CD4-positive, alpha-beta memory T cell (primary cell): ENCODE measurements at places on chromosomes 13 and 19.
A peak's percentile ranks its signal among the peaks of the same experiment; 100 is the strongest.

DNA sequence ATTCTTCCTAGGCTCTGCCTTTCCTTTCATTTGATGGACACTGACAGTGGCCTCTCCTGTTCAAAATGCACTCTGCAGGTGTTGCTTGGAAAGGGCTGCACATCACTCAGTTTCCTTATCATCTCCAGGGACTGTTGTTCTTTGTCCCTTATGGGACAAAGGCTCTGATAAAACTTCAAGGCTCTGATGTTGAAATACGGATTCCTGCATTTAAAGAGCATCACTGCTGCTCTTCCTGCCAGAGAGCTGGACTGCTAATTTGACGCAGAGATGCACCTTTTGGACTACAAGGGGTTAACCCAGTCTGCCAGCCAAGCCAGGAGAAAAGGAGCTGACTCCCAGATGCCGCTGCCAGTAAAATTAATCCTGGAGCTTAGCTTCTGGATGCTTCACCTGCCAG, 952.1 kb downstream of the DIAPH3 start:
- DNase-seq, result no peak

- no peak for DNase-seq
Observed at GRCh38 chr13:81207636-81208035, 866.7 kb upstream of the SPRY2 start.

GRCh38 chr13:53126841-53127245, 98.2 kb downstream of the OLFM4 start:
- no peak for DNase-seq

DNA sequence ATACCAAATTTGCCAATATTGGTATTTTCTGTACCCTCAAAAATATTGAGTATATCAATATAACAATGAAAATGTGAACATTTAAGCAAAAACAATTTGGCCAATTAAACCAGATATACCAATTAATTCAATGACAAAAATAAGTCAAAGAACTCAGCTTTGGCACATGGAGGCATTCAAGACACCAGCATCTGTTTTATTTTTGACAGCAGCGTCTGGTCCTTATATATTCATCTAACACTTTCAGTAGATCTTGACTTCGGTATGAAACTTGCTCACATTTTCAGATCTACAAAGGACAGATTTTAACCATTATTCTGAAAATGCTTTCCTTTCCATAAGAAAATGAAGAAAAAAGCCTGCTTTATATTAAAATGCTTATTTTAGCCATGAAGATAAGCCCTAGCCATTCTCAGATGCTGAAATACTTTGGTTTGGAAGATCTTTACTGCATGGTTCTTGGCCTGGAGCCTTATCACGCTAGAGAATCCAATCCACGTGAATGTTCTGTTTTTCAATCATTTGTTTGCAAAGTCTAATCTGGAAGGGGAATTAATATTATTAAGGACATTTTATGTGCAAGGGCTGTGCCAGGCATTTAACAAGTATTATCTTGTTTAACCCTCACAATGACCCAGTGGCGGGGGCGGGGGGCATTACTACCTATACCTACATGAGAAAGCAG, 132.2 kb downstream of the DLEU7 start:
- DNase-seq, result no peak

DNA sequence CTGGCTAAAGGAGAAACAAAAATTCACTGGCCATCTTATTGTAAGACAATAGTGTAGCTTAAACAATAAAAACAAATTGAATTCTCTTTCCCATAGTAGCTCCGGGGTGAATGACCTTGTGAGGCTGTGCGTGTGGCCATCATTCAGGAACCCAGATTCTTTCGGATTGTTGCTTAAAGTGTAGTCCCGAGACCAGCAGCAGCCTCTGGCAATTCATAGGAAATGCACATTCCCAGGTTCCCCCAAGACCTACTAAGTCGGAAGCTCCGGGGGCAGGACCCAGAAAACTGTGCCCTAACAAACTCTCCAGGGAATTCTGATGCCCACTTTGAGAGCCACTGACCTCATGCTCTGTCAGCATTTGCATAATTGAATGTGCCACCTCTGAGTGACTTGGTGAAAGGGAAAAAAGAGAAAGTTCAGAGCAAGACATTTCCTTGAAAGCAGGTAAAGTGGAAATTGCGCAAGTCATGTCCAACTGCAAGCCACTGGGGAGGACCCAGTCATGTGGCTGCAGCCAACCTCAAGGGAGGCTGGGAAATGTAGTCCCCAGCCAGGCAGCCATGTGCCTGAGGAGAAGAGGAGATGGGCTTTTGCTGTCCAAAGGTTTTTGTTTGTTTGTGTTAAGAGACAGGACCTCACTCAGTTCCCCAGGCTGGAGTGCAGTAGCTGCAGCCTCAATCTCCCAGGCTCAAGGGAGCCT, 50.7 kb upstream of the PNMA8B start:
- no peak for DNase-seq

GRCh38 chr13:99265821-99266426, 7.7 kb upstream of the GPR18 start:
- peak; percentile 65 for DNase-seq

DNA sequence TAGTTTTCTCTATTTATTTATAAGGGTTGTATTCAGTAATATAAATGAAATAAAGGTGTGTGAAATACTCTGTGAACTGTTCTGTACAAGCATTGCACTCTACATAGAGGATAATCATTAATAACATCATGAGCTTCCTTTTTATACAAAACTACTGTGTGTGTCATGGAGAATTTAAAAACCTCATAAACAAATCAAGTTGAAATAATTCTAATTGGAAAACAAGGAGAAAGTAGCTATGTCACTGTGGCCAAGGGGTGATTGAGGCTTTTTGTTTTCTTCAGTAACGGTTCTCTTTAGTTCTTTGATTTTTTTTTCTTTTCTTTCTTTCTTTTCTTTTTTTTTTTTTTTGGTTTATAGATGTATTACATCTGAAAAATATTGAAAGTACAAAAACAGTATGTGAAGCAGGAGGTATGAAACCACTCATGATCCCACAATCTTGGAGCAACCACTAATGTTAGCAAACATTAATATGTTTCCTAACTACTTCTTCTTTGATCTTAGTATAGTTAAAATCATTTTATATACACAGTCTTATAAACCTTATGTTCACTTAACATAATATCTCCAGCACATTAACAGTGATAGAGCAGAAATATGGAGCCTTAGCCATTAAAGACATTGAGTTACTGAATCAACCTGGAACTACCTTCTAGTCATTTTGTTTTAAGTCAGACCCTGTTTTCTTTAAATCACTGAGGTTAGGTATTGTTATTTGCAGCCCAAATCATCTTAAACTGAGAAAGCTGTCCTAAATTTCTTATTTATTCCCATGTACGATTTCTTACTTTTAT, 45.4 kb downstream of the WDFY2 start:
- DNase-seq, result no peak

DNA sequence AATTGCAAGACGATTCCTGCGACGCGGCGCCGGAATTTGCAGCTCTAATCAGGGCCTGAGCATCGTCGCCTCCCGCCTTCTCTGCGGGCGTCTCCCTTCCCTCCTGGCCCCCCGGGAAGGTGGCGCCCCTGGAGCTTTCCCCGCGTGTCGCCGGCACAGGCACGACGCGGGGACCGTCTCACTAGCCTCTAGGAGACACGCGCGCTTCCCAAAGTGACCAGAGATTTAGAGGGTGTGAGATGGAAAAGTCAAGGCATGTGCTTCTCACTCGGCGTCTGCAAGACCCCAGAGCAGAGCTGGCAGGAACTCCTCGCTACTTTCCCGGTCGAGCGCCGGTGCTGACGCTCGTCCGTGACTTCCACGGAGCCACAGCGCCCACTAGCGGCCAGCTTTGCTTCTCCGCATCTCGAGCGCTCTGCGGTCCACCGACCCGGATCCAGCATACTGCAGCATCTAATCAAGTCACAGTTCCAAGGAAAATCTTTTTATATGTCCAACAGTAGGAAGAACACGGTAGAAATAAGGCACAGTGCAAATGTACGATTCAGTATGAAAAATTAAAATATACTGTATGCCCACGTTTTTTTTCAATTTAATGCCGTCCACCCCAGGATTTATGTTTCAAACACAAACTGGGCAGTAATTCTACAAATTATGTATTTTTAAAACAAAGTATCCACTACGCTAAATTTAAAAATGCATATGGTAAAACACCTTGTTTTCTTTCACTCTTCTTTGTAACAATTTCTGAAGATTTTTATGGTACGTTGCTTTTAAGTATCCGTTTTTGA, 977 bp upstream of the EFNB2 start:
- peak; percentile 78 for DNase-seq

DNA sequence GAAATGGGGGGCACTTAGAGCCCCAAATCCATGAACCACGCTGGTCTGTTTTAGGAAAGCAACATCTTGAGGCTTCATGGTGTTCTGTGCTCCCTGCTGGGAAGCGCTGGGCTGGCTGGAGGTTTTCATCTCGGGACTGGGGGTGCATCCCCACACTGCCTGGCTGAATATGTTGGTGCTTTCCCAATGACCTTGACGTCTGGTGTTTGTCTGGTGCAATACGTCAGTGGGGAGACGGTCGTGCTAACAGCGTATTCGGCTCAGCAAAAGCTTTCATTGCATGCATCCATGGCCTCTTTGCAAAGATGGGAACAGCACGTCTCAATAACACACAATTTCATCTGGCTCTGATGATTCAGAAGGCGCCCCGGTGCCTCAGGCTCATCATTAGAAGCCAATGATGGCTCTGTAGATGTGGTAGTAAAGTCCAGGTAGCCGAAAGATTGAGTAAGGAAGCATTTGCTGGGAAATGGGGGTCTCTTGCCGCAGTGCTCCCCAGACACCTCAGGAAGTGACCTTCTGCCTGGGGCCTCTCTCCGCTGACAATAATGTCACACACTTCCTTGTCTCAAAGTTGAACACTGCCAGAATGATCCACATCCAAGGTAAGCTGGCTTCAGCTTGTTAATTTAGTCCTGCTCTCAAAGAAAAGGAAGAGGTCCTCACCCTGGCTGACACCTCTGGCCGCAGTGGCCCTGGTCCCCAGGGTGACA, 97.7 kb downstream of the ING1 start:
- no peak for DNase-seq

DNA sequence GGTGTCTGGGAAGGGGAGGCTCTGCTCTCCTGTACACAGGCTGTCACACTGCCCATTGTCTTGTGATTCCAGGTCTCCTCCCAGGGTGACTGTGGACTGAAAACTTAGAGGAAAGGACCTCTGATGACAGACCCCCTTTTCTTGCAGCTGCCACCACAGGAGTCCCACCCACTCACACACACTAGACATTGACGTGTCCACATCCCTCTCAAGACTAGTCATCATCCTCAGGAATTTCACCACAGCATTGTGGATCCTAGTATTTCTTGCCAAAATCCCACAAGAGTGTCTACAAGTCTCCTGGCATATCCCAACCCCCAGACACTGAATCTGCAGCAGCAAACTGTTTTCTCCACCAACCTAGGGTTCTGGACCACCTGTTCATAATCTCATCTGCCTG, 5.3 kb downstream of the ZNF85 start:
- no peak for DNase-seq

GRCh38 chr13:95209109-95209508, 92.1 kb downstream of the ABCC4 start:
- DNase-seq, result no peak

GRCh38 chr13:93900731-93901130, 578.8 kb downstream of the DCT start:
- DNase-seq, result no peak

- DNase-seq, result no peak
Observed at GRCh38 chr19:1134431-1134830, 30.6 kb downstream of the GPX4 start.

- no peak for DNase-seq
Observed at GRCh38 chr19:4414800-4415321, 12.4 kb downstream of the CHAF1A start.

DNA sequence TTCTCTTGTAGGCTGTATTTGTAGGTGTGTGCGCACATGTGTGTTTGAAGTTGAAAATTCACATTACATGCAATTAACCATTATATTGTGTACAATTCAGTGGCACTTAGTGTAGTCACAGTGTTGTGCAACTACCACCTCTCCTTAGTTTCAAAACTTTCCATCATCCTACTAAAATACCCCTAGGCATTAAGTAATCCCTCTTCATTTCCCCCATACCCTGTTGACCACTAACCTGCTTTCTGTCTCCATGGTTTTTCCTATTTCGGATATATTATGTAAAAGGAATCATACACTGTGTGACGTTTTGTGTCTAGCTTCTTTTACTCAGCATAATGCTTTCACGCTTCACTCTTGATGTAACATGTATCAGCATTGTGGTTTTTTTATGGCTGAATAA, 16.1 kb downstream of the LSM14A start:
- DNase-seq, result no peak

DNA sequence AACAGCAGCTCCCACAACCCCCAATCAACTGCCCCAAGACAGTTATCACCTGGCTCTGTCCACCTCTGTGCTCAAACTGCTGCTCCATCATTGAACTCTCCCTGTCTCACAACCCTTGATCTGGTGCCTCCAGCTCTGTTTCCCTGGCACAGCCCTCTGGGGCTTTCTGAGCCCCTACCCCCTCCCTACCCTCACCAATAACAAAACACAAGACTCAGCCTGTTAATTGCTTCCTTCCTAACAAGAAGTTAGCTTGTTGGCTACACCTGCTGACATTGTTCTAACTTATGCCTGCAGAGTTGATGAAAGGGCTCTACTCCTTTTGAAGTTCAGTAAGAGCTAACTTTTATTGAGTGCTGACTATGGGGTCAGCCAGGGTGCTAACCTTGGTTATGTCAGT, 99.4 kb upstream of the FNDC3A start:
- no peak for DNase-seq

DNA sequence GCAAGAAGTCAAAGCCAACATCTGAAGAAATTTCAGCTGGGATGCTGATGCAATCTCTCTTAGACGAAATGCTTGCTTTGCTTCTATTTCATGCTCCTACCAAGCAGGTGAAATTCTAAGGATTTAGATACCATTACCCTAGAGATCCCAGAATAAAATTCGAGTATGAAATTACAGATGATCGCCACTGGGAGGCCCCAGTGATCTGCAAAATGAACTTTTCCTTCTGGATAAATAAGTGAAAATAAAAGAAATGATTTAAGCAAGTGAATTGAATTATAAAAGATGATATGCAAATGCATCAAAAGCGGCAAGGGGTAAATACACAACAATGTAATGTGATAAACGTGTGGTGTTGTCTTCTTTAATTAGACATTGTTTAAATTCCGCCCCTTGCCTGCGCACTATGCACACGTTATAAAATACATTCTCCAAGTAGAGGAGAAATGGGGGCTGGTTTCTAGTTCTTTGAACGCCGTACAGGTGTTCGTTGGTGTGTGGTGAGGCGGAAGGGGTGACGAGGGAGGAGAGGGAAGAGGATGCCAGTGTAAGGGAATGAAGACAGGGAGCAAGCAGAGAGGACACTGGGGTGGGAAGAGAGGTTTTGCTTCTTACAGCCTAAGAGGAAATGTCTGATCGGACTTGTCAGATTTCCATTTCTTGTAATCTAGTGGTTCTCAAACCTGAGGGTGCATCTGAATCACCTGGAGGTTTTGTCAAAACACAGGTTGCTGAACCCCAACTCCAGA, 58.0 kb downstream of the ERCC5 start:
- no peak for DNase-seq

- DNase-seq, result no peak
Observed at GRCh38 chr13:18943273-18943672, 238.4 kb downstream of the TUBA3C start.

DNA sequence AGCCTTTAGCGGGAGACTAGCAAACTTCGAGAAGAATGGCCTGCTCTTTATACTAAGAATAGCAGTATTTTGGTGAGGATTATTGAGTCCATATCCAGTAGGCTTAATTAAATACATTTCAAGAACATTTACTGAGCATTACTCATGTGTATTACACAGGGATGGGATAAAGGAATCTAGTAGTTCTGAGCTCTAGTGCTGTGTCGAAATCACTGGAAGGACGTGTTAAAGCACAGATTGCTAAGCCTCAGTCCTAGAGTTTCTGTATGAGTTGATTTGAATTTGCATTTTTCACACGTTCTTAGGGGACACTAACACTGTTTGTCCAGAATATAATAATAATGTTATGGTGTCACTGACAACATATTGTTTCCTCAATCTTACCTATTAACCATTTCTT, 9.0 kb downstream of the ZNF302 start:
- DNase-seq, result no peak
